Gastroesophageal sphincter (tissue), 4 donors: ENCODE measurements at places on chromosomes 1 and 21. TPM values are rescaled to one million over a fixed set of nuclear protein-coding genes. Genes with fewer than 3 reads are reported as not detected.
A peak's percentile ranks its signal among the peaks of the same experiment; 100 is the strongest.

- peak; percentile 25 for ATAC-seq
Observed at GRCh38 chr1:12405325-12406210, 175.7 kb downstream of the VPS13D start.

MRPS6 gene
- total RNA-seq, result 35.7 TPM

DNA sequence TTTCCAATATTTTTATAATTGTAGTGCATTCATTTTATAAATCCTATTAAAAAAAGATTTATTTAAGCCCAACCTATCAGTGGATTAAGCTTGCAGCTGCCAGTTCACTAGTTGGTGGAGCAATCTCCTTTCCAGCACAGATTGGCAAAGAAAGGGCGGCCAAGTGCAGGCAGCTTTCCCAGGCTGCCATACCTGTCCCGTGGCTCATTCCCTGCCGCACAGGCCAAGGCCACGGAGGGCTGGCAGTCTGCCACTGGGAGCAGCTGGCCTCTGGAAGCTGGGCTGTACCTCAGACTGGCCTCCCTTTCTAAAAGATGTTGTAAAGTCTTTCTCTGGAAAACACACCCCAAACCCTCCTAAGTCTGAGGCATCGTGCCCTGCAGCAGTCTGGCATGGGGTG, 74.2 kb downstream of the SIM2 start:
- peak; percentile 74 for ATAC-seq

DNA sequence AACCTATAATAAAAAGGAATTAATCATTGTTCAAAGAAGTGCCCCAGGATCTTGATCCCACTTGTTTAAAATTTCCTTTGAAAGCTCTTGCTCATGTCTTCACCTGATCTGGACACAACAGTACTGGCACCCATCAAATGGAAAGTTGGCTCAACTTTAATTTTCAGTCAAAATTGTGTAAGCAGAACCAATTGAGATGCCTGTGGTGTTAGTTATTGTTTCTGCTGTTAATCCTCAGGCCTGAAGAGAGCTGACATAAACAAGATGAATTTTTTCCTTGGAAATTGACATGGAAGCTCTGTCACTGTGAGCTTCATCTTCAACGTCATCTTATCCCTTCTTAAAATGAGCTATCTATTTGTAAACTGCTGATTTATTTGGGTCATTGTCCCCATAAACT, 88.3 kb upstream of the TNFSF4 start:
- no peak for ATAC-seq

E2F2 gene
- not detected for total RNA-seq

CA6 gene
- total RNA-seq, result not detected

NRAS gene
- 26.0 TPM for total RNA-seq

GSTM1 gene
- not detected for total RNA-seq

TMIGD3 gene
- 3.2 TPM for total RNA-seq

GRCh38 chr1:111597426-111597825, 22.2 kb upstream of the RAP1A start:
- peak; percentile 7 for ATAC-seq

LRRC53 gene
- not detected for total RNA-seq

DNA sequence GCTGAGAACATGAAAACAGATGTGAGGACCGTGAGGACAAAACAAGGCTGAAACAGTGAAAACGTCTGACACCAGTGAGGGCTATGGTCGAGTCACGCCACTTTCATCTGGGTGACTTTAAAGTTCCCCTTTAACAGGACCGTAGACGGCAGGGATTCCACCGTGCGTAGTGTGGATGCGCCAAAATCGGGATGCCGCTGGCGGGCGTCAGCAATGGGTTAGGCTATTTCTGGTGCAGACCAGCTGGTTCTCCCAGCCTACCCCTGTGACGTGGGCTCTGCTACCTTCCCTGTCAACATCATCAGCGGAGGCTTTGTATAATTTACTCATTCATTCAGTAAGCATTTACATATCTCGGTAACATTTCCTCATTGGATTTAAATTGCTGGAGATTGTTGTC, 246.6 kb upstream of the AJAP1 start:
- ATAC-seq, result no peak

- no peak for ATAC-seq
Observed at GRCh38 chr1:186806477-186806876, 22.3 kb upstream of the PLA2G4A start.
